ENCODE measurements at places on chromosomes 7 and 10.

- DNase-seq: no peak
Observed at GRCh38 chr10:100738055-100738827, 7.1 kb upstream of the PAX2 start.

DNA sequence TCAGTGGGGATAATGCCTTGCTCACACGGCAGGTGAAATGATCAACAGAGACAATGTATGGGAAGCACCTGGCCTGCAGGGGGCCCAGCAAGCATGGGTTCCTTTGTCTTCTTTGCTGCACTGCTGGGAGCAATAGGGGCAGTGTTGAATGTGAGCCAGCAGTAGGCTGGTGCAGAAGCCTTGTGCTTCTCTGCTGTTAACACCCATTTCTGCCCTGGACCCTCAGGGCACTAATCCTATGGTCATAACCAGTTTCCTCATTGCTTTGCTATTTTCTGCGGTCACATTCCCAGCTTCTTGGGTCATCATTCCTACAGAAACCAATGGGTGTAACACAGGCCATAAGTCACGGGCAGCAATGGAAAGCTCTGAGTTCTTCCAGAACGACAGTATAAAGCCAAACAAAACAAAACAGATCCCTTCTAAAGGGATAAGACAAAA lies 10.9 kb upstream of the LGI1 start:
- no peak for DNase-seq

GRCh38 chr7:73708961-73709549 lies 10.4 kb downstream of the STX1A start:
- no peak for DNase-seq

- no peak for DNase-seq
Observed at GRCh38 chr7:94297397-94297838, 97.3 kb upstream of the COL1A2 start.

DNA sequence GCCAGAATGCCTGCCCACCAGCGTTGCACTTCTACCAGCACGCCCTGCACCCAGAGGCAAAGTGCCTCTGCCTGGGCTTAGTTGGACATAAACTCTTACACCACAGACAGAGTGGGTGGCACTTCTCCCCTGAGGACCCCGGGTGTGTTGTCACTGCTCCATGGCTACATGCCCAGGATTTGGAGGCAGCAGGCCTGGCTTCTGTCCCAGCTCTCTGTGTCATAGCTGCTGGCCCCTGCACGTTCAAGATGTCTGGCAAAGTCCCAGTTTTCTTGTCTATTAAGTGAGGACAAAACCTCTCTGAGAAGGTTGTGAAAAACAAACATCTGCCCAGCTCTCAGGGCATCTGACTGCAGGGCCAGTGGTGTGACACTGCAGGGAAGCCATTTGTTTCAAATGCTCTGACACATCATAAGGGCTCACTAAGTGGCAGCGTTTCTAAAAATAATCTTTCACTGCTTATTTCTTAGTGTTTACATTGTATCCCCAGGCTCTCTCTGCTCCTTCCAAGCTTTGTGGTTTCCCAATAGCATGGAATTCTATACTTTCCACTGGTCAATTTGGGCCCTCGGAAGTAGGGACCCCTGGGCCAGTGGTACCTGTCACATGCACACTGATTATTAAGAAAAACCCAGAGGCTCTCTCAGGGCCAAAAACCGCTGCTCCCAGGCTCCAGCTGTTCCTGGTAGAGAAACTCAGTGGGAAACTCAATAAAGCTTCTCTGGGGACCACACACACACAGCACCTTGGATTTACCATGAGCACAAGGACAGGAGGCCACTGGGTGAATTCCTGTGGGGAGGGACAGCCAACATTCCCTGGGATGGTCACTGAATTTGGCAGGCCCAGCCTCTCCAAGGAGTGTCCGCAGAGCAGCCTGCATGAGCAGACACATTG lies 86.2 kb upstream of the ANLN start:
- DNase-seq: no peak

GRCh38 chr7:19665399-19666008 lies 43.3 kb downstream of the POLR1F start:
- DNase-seq: no peak

DNA sequence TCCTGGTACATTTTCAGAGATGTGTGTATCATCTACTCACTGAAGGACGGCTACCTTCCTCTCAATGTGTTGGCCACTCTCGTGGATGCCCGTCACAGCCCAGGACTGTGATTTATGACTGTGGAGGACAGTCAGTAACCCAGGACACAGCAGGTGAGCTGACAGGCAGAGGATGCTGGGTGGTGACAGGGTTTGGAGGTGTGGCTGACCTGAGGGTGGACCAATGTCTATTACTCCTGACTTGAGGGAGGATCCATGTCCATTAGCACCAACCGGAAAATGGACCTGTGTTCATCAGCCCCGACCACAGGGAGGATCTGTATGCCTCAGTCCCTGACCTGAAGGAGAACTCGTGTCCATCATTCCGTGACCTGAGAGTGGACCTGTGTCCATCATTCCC lies 96.1 kb downstream of the ADCY1 start:
- DNase-seq: no peak

- no peak for DNase-seq
Observed at GRCh38 chr10:116215651-116216050, 57.4 kb downstream of the GFRA1 start.

DNA sequence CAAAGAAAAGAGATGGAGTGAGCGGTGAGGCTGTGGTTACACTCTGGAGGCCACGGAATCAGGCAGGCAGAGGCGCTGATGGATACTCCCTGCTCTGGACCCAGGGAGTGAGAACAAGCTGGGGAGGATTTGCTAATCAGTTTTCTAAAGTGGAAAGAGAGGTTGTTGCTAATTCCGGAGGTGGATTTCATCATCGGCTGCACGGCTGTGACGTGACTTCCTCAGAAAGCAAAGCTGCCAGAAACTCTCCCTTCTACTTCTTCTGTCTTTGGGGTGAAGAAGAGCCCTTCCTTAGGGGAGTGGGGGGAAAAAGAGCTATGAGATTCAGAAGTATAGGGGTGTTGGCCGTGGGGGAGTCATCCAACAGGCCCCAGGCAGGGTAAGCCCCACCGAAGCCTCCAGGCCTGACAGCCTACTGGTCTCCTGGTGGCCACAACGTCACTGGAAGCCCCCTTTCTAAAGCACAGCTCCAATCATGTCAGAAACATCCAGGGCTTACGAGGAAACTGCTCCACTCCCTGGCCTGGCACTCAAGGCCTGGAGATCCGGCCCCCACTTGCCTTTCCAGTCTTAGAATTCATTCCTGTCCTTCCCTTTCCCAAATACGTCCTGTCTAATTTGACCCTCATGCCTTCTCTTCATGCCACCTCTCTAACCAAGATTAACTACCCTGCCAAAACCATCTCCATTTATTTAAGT lies 114.5 kb downstream of the HIP1 start:
- no peak for DNase-seq

DNA sequence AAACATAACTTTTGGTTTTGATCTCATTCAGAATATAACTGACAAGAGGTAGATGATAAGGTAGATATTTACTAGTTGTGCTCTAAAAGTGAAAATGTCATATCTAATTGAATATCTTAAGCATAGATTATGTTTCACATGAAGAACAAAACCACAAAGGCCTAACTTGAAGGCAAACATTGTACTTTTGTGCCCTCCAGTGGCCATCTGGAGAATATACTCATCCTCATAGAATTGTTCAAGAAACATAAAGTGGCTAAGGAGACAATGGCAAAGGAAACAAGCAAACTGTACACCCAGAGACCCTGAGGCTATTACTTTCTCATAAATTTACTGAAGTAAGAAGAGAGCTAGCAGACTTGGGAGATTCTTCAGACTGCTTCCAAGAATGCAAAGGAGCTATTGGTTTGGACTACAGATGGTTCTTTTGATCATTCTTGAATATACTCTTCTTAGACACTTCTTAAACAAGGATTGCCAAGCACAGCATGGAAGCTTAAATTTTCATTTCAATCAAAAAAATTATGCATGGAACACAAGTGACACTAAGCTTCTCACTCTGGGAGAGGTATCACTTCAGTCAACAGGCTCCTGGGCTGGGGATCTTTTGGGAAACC lies 98.2 kb upstream of the DKK1 start:
- peak; percentile 2 for DNase-seq

GRCh38 chr7:137036768-137037167 lies 168.3 kb downstream of the CHRM2 start:
- DNase-seq: no peak

- DNase-seq: no peak
Observed at GRCh38 chr10:122657729-122658128, 41.9 kb downstream of the C10orf120 start.

All from activated T-cell treated with anti-CD3 and anti-CD28 coated beads for 48 hours (primary cell).